COR-L47 (cell line): ENCODE measurements at places on chromosomes 12 and 14.
A peak's percentile ranks its signal among the peaks of the same experiment; 100 is the strongest.

- DNase-seq: no peak
Observed at GRCh38 chr12:129610601-129611120, 293.2 kb downstream of the TMEM132D start.

DNA sequence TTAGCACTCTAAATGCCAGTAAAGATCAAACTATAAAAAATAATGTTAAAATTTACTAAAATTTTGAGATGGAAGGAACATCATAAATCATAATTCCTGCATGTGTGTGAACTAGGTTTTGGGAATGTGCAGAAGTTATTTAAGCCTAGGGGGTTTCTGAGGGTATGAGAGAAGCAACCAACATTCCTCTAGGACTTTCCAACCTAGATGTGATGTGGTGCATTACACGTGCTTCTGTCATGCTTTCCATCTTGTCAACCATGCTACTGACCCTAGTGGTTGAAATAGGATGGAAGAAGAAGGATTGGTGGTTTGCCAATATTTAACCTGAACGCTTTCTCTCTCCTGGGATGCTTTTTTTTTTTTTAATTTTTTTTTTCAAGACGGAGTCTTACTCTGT, 209.3 kb downstream of the AEBP2 start:
- DNase-seq: no peak

DNA sequence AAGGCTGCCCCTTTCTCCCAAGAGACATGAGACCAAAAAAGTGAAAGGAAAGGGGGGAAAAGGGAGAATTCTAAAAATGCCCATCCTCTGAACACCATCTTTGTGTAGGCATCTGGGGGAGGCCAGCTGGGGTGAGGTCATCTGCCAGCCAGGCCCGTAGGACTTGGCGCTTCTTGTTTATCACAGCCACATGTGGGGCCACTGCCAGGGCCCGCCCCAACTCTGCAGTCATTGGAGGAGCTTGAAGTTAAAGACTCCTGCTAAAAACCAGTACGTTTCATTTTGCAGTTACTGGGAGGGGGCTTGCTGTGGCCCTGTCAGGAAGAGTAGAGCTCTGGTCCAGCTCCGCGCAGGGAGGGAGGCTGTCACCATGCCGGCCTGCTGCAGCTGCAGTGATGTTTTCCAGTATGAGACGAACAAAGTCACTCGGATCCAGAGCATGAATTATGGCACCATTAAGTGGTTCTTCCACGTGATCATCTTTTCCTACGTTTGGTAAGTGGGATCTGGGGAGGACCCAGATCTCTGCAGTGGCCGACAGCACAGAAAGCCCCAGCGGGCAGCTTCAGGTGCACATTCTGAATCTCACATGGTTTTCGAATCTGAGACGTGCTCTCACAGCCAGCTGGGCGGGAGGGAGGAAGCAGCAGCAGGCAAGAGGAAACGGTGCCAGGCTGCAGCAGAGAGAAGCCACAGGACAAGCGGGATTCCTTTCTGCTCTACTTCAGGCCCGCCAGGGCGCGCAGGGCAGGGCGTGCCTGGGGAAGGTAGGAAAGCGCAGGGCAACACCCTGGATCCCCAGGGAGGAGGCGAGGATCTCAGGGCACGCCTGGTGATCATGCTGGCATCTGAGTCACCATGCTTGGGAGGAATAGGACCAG, at the start of gene P2RX7:
Gene P2RX7, plus strand, starts transcription at position 276 of the 881 bp plus-strand sequence. Its CDS starts 95 bp downstream, at position 371.
- peak; percentile 47 for DNase-seq

- DNase-seq: no peak
Observed at GRCh38 chr14:69464379-69464778, 20.1 kb upstream of the PLEKHD1 start.

DNA sequence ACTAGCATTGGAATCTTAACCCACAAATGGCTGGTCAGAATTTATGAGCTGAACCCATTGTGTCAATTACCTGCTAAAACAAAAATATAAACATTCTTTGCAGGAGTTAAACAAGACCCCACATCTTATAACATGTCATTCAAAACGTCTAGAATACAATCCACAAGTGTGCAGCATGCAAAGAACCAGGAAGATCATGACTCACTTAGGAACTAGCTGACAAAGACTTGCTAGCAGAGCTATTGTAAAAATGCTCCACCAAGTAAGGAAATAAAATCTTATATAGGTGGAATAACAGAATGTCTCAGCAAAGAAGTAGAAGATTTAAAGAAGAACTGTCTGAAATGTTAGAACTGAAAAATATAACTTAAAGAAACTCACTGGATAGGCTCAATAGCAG, 26.5 kb upstream of the POC1B start:
- no peak for DNase-seq

- DNase-seq: no peak
Observed at GRCh38 chr12:70068743-70069142, 174.5 kb upstream of the CNOT2 start.

DNA sequence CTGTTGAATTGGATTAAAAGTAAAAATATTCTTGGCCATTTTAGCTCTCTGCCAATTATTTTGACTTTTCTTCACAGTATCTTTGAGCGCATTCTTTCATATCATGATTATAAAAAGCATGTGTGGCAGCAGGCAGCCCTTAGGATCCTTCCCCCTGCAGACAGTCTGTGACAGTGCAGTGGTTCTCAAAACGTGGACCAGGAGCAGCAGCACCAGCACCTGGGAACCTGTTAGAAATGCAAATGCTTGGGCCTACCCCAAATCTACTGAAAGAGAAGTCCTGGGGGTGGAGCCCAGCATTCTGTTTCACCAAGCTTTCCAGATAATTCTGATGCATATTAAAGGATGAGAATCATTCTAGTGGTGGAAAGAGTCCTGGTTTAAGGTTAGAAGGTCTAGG, 155.6 kb downstream of the MON2 start:
- no peak for DNase-seq

DNA sequence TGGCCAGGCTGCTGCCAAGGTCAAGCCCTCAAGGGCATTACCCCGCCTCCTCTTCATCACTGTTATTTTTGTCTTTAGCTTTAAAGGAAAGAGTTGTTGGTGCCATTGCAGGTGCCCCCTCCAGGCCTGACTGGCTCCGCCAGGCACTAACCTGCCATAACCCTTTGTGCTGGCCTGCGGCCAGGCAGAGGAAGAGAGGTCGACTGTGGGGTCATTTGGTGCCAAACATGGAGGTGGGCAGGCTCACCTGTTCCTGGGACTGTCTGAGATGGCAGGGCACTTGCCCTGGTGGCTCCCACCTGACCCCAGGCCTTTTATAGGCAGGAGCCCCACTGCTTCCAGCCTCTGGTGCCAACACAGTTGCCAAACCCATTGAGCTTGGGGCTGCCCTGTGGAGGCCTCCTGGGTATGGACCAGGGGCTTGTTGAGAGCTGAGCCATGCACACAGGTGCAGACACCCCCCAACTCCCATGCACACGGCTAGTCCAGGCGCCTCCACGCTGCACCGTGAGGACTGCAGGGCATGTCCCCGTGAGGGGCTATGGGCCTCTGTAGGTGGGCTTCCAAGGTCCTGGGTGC, 29.4 kb upstream of the PLD4 start:
- DNase-seq: no peak

- peak; percentile 93 for DNase-seq
Observed at GRCh38 chr14:99562856-99563748, 40.9 kb downstream of the CCDC85C start.

- no peak for DNase-seq
Observed at GRCh38 chr14:74638066-74638465, 26.0 kb upstream of the LTBP2 start.

DNA sequence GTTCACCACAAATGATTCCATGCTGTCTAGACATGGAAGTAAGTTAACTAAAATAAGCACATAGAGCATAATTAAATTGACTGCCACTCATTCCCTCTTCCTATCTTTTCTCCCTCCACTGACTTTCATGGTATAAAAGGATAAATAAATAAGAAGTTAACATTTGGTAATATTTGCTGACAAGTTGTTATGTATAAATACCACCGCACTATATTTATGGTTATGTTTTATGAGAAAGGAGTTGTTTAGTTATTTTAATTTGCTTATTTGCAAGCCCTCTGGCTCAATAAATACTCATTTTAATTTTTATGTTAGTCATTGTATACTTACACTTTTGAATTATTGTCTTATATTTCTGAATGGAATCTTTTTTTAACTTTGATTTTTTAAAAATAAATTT, 113.5 kb downstream of the MIPOL1 start:
- no peak for DNase-seq

DNA sequence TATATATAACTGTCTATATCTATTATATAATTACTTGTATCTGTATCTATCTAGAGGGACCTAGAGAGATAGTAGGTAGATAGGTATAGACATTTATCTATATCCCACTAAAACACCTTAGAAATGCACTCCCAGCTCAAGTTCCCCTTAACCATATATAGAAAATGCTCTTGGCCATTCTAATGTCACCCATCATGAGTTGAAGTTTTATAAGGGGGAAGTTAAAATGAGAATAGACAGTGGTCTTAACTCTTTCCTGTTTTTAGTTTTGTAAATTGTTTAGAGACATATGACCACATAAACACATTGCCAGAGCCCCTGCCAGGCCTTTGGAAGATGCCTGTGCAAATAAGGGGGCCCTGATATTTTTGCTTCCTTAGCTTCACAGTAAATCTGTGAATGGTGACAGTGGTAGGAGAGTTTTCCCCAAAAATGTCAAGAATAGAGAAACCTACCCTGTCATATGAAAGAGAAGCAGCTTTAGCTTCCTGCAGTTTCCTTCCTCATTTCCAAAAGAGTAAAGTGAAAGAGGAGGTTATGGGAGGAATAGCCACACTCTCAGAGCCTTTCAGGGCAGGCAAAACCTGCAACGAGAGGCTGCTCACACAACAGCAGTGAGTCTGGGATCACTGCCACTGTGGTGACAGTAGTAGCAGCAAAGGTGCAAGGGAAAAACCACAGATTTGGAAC, 45.5 kb downstream of the MGST1 start:
- DNase-seq: no peak

GRCh38 chr14:39097159-39097558, 5.9 kb downstream of the SEC23A start:
- DNase-seq: no peak

GRCh38 chr12:31277081-31277480, 48.9 kb downstream of the SINHCAF start:
- DNase-seq: no peak

DNA sequence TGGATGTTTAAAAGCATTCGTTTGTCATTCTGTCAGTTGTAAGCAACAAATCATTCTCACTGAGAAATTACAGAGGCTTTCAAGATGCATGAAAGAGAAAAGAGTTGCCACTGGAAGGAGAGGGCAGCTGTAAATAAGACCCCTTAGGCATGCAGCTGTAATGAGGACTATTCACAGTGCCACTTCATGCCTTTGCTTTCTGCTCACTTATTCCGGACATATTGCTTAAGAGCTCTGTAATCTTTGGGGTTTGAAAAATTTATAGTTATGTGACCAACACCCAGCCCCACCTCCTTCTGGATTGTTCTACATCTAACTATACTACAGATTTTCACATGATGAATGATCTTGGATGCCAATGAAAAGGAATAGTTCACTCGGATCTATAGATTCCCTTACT, 194.8 kb upstream of the DCN start:
- no peak for DNase-seq

DNA sequence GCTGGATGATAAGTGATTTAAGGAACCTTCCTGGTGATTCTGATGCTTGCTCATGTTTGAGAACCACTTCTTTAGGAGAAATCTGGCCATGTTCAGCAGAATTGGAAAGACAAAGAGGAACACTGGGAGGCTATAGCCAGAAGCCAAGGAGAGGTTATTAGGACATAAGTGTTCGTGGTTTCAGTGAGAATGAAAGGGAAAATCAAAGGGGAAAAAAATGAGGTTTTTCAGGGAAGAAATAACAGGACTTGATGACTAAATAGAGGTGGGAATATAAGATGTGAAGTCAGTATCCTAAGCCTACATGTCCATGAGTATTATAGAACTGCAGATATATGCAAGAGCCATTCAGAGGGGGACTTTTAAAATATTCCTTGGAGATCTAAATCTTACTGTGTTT, 95.6 kb downstream of the DAAM1 start:
- DNase-seq: no peak
